ENCODE measurements at places on chromosomes 12 and 14.
A peak's percentile ranks its signal among the peaks of the same experiment; 100 is the strongest.

GRCh38 chr14:70213721-70214282, 25.1 kb upstream of the SLC8A3 start:
- no peak for DNase-seq

- DNase-seq, result no peak
Measured at GRCh38 chr12:129871991-129872972, 31.5 kb downstream of the TMEM132D start.

GRCh38 chr12:51813931-51814310, 34.6 kb downstream of the FIGNL2 start:
- no peak for DNase-seq

- DNase-seq, result no peak
Measured at GRCh38 chr12:27970401-27971120, 2.0 kb downstream of the PTHLH start.

- DNase-seq, result no peak
Measured at GRCh38 chr14:48384821-48385220, 709.4 kb upstream of the MDGA2 start.

GRCh38 chr14:106069804-106070625, 543.6 kb downstream of the TMEM121 start:
- no peak for DNase-seq

GRCh38 chr14:91173221-91173670, 59.4 kb downstream of the DGLUCY start:
- peak; percentile 52 for DNase-seq

- DNase-seq, result no peak
Measured at GRCh38 chr12:68007466-68007865, 18.2 kb downstream of the IFNG-AS1 start.

DNA sequence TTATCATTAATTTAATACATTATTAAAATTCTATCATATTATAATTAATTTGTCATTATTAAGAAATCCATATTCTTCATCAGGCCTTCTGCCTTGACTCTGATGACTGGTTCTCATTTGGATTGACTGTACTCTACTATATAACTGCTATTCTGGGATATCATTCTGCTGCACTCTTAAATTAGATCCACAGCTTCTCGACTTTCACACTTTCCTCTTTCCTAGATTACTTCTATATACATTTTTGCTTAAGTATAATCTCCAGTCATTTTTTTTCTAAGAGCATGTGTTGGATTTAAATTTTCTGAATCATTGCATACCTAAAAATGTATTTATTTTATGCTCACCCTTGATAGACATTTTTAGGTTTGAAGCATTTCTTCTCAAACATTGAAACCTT, 12.4 kb downstream of the GRIP1 start:
- no peak for DNase-seq

GRCh38 chr12:104175726-104176247, 37.8 kb upstream of the NFYB start:
- DNase-seq, result no peak

- DNase-seq, result no peak
Measured at GRCh38 chr14:88264116-88264515, 59.0 kb downstream of the KCNK10 start.

- no peak for DNase-seq
Measured at GRCh38 chr12:62934239-62934798, 631 bp downstream of the PPM1H start.

DNA sequence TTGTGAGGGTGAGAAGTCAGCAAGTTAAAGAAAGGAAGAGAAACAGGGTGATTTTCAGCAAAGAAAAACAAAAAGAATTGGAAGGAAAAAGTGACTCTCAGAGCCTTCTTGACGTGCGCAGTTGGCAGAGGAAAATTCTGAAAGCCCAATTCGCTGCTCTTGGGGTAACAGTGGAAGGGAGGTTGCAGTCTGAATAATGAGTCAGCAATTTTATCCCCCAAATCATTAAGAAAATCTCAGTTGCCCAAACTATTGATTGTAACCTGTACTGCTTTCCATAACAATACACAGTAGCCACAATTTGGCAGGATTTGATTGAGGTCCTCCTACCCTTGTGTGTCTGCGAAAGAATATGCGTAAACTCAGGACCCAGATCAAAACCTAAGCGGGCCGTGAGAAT, 309.1 kb downstream of the EMP1 start:
- no peak for DNase-seq

DNA sequence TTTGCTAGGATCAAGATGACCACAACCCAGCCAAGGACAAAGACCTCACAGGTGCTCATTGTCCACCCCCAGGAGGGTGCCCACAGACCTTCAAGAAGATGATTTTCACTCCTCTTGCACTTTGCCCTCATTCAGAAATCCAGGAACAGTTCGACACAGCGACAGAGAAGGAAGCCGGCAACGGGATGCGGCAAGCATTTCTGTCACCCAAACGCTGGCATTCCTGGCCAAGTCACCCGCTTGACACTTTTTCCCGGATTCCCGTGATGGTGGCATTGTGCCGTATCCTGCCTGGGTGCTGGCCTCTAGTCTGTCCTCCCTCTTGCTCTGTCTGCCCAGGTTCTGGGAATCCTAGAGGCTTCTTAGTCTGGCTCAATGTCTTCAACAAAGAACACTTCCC, 770.4 kb upstream of the ALG10B start:
- DNase-seq, result no peak

DNA sequence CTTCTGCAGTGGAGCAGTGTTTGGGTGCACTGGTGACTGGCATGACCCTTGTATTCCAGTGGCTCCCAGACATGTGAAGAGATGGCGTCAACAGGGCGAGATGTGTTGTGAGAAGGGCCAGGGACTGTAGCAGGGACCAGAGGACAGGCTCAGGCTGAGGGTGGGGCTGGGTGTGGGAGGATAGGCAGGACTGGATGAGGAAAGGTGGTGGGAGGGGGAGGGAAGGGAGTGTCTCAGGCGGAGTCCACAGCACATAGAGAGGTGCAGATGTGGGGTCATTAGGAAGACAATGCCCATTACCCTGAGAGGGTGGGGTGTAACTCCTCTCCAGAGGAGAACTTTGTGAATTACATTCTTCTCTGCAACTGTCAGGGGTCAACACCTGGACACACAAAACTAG, 78.5 kb downstream of the DICER1 start:
- DNase-seq, result no peak

DNA sequence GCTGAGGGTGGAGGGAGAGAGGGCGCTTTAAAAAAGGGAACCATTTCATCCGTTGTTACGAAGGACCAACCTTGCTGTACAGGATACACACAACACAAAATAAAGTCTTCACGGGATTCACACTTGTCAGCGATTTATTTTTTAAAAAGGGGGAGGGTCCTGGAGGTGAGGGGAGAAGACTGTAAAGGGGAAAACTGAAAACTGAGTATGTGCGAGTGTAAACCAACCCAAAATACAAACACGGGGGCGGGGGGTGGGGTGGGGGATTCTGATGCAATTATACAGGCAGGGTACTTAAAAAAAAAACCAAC, 499 bp upstream of the PRKAG1 start:
- no peak for DNase-seq

GRCh38 chr12:64172143-64172970, 49.7 kb downstream of the KICS2 start:
- no peak for DNase-seq

DNA sequence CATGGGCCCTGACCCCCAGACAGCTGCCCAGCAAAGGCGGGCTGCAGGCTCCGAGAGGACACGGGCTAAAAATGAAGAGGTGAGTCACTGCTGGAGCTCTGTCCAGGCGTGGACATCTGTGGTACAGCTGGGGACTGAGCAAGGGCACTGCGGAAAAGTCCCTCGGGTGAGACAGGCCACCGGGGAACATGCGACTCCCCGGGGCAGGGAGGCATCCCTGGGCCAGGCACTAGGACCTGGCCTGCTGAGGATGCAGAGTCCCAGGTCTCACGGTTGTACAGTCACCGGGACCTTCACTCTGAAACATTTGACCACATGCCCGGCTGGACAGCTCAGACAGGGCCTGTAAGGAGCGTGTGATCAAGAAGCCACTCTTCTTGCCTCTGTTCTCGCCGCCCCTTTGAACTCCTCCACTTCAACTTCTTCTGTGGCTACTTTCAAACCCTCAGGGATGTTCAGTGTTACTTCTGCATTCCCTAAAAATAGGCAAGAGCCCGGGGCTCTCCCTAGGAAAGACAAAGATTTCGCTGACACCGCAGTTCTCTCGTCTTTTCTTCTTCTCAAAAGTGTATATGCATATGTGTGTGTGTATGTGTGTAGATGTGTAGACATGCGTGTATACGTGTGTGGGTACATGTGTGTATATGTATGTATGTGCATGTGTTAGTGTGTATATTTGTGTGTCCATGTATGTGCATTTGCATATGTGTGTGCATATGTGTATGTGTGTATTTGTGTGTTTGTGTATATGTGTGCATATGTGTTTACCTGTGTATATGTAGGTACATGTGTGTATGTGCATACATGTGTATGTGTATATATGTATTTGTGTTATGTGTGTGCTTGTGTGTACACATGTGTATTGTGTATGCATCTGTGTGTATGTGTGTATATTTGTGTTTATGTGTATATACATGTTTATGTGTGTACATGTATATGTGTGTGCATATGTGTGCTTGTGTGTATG, 5.0 kb upstream of the RFLNA start:
- no peak for DNase-seq

DNA sequence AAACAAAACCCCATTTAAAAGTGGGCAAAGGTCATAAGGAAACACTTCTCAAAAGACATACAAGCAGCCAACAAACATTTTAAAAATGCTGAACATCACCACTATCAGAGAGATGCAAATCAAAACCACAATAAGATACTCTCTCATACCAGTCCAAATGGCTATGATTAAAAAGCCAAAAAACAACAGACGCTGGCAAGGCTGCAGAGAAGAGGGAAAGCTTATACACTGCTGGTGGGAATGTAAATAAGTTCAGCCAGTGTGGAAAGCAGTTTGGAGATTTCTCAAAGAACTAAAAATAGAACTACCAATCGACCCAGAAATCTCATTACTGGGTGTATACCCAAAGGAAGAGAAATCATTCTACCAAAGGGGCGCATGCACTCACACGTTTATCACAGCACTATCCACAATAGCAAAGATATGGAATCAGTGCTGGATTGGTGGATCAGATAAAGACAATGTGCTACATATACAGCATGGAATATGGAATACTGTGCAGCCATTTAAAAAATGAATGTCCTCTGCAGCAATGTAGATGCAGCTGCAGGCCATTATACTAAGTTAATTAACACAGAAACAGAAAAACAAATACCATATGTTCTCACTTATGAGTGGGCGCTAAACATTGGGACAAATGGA, 102.1 kb upstream of the DAAM1 start:
- no peak for DNase-seq

DNA sequence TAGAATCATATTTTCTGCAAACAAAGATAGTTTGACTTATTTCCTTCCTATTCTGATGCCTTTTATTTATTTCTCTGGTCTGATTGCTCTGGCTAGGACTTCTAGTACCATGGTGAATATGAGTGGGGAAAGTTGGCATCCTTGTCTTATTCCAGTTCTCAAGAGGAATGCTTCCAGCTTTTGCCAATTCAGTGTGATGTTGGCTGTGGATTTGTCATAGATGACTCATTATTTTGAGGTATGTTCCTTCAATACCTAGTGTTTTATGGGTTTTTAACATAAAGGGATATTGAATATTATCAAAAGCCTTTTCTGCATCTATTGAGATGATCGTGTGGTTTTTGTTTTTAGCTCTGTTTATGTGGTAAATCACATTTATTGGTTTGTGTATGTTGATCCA, 139.4 kb upstream of the CNTN1 start:
- DNase-seq, result no peak

DNA sequence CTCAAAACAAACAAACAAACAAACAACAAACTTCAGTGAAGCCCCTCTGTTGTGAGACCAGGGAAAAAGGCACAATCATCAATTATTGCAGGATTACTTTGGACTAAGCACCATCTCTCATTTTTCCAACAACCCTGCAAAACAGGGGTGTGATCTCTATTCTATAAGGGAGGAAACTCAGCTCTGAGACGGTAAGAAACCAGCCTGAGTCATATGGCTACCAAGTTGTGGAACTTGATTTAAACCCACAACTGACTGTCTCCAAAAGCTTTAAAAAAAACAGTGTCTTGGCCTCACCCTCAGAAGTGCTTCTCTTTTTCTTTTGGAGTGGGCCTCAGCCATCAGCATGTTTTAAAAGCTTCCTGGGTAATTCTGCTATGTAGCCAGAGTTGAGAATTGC, 49.8 kb downstream of the RIN3 start:
- DNase-seq, result no peak

DNA sequence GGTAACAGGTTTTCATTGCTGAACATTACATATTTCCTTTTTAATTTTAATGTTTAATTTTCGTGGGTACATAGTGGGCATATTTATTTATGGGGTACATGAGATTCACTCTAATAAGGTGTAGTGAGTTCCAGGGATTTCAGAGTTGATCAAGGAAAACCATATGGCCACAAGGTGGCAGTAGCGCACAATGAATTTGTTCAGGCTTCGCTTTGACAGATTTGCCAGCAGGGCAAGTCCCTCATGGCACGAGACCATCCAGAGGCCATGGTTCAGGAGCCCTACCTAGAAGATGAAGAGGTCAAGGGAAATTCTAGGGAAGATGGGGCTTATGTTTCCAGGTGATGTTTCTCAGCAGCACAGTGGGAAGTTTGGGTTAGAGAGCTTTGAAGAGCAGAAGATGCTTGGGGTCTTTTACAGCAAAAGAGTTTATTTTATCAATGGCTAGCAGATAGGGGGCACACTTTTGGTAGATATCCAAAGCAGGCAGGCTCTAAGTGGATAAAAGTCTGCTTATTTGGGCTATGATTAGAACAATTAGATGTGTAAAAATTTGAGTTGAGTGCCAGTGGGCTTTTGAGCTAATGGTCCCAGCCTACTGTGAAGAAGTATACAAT, 1004.4 kb downstream of the AACS start:
- no peak for DNase-seq

DNA sequence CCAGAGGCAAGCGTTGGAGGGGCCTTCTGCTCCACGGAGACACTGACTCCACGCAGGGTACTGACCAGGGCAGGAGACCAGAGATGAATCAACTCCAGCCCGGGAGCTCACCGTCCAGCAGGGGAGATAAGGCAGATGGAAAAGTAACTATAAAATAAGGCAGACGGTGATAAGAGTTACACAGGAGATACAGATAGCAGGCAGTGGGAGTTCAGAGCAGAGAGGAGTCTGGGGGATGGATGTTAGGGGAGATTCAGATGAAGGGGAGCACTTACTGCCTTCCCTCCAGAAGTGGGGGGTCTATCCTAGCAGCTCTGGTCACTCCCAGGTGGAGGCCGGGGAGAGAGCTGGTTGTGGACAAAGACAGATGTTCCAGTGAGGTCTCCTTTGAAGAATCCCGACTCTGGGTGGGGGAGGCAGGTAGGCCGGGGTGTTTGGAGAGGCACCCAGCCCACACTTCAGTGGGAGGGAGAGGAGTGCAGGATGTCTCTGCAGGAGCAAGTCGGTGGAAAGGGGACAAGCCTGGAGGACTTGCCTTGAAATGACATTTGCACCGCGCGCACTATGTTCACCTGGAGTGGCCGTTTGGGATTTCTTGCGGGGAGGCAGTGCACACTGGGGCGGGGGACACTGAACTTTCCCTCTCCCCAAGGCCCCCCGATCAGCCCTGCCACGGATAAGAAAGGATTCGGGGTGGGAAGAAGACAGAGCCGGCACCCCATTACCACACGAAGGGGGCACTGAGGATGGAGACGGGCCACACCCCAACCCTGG, 1.2 kb downstream of the PITPNM2 start:
- DNase-seq, result no peak

Data from stimulated activated CD8-positive, alpha-beta memory T cell treated with anti-CD3 and anti-CD28 coated beads, Interleukin-4, amount 100 ng/mL, for 1 hour (primary cell).